ENCODE measurements at places on chromosomes 7 and 10.

GRCh38 chr10:69938541-69938991 is 114.1 kb upstream of the MACROH2A2 start:
- no peak for DNase-seq

DNA sequence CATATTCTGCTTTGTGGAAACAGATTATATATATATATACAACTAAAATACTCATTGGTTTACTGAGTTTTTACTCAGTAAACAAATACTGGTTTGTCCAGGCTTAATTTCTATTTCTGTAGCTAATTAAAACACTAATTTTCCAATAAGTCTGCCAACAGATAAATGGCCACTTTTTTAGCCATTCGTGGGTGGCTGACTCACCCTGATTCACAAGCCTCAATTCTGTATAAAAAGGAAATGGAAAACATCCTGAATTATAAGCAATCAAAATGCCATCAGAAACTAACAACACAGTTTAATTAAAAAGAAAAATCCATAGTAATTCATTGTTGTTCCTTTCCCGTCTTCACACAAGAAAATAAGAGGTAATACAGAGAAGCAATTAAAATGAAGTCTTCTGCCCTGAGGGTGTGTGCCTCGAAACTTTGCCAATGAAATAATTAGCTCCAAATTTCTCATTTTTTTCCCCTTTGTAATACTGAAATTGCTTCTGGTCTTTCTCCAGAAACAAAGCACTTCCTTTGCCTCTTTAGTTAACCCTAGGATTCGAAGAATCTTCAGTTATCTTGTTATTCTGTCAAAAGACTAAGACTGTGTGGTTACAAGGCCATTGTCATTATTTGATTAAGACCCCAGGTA is 118.7 kb upstream of the PTN start:
- DNase-seq = no peak

DNA sequence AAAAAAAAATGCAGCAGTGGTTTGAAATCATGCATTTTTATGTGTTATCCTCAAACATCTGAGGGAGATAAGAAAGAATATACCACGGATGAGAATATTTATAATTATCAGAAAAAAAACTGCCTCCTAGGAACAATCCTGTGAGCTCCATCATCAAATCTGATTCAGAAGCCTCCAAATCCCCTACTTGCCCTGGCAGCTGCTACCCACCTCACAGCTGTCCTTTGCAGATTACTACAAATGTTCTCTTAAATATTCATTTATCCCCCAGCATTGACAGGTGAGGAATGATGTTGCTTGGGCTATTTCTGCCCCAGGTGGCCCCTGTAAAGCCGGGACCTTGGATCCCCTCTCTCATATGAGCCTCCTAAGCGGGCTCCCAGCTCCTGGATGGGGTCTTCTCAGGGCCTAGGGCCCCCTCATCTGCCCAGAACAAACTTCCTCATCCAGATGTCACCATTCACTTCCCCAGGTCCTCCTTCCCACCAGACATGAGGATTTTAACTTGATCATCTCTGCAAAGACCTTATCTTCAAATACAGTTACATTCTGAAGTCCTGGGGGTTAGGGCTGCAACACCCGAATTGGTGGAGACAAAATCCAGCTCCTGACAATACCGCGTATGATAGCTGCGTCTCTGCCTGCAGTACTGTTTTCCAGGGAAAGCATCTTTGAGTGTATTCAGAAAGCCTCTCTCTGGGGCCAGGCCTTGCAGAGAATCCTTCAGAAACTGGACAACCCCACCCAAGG is 81.9 kb upstream of the INSIG1 start:
- DNase-seq = no peak

GRCh38 chr10:43963379-43963778 is 314.7 kb upstream of the ZNF32 start:
- no peak for DNase-seq

GRCh38 chr10:44195112-44196007 is 189.5 kb downstream of the CXCL12 start:
- no peak for DNase-seq

DNA sequence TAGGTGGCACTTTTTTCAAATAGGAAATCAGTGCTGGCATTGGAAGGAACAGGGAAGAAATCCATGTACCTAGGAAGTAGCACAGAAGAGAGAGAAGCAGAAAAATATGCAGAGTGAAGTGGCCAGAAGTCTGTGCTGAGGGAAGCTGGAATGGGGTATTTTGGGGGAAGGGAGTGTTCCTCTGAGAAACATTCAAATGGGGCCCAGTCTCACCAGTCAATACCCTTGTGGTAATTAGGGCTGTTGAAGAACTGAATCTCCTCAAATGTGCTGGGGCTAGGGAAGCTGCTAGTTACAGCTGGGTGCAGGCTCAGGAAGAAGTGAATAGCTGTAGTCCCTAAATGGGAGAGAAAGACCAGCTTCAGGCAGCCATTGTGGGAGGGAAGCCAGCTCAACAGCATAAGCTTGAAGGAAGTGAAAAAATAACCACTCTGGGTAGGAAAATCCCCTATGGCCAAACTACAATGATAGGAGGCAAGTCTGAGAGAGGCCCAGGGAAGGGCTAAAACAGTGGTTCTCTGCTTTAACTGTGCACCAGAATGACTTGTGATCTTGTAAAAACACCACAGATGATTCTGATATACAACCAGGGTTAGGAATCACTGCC is 7.6 kb downstream of the NDST2 start:
- no peak for DNase-seq

DNA sequence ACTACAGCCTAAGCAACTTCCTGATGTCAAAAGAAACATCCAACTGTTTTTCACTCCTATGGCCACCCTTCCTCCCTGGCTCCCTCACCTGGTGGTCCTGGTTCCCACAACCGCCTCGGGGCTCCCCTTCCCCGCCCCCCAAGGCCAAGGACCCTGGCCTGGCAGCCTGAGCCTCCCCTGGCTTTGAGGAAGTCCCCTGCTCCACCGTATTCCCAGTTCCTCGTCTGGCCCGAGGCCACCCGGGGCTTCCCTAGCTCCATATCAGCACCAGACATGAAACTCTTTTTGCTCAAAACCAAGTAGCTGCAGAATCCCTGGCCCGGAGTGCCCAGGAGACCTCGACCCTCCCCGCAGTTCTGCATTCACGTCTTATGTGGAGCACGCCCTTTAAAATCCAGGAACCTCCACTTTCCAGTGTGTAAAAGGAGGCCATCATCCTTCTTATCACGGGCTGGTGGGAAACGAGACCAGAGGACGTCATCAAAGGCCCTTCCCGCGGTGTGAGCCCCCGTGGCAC is 82.9 kb downstream of the PRKAG2 start:
- DNase-seq = no peak

DNA sequence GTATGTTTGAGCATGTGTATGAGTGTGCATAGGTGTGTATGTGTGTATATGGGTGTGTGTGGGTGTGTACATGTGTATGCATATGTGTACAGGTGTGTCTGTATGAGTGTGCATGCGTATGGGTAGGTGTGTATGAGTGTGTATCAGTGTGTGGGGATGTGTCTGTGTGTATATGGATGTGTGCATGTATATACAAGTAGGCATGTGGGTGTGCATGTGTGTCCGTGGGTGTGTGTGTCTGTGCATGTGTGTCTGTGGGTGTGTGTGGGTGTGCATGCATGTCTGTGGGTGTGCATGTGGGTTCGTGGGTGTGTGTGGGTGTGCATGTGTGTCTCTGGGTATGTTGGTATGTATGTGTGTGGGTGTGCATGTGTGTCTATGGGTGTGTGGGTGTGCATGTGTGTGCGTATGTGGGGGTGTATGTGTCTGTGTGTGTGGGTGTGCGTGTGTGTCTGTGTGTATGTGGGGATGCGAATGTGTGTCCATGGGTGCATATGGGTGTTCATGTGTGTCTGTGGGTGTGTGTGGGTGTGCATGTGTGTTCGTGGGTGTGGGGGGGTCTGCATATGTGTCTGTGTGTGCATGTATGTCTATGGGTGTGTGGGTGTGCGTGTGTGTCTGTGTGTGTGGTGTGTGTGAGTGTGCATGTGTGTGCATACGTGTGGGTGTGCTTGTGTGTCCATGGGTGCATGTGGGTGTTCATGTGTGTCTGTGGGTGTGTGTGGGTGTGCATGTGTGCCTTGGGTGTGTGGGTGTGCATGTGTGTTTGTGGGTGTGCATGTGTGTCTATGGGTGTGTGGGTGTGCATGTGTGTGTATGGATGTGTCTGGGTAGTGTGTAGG is 20.6 kb downstream of the EMX2 start:
- DNase-seq = no peak

GRCh38 chr7:133562621-133563020 is 309.7 kb downstream of the EXOC4 start:
- no peak for DNase-seq

DNA sequence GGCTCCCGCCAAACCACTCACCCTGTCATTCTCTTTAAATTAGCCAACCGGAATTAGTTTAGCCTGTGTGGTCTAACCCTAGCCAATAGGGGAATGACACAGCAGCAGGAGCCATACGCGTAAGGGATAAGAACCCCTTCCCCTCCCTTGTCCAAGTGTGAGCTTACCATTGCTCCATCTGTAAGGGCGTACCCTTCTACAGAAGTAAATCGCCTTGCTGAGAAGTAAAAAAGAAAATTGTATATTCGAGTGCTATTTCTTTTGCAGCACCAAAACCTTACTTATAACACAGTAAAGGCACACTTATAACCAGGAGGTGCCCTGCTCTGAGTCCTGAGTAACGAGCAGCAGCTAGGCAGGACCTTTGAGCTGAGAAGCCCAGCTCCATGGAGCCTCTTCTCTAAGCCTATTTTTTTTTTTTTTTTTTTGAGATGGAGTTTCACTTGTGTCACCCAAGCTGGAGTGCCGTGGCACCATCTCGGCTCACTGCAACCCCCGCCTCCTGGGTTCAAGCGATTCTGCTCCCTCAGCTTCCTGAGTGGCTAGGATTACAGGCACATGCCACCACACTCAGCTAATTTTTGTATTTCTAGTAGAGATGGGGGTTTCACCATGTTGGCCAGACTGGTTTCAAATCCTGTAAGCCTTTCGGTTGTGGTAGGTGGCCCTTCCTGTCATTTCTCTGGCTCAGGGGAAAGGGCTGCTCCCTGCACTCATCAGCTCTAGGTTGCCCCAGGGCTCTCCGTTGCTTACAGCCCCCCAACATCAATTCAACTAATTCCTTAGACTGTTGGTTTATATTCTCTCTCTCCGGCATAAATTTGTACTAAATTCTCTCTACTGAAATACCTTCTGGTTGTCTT is 73.3 kb downstream of the NSUN6 start:
- no peak for DNase-seq

DNA sequence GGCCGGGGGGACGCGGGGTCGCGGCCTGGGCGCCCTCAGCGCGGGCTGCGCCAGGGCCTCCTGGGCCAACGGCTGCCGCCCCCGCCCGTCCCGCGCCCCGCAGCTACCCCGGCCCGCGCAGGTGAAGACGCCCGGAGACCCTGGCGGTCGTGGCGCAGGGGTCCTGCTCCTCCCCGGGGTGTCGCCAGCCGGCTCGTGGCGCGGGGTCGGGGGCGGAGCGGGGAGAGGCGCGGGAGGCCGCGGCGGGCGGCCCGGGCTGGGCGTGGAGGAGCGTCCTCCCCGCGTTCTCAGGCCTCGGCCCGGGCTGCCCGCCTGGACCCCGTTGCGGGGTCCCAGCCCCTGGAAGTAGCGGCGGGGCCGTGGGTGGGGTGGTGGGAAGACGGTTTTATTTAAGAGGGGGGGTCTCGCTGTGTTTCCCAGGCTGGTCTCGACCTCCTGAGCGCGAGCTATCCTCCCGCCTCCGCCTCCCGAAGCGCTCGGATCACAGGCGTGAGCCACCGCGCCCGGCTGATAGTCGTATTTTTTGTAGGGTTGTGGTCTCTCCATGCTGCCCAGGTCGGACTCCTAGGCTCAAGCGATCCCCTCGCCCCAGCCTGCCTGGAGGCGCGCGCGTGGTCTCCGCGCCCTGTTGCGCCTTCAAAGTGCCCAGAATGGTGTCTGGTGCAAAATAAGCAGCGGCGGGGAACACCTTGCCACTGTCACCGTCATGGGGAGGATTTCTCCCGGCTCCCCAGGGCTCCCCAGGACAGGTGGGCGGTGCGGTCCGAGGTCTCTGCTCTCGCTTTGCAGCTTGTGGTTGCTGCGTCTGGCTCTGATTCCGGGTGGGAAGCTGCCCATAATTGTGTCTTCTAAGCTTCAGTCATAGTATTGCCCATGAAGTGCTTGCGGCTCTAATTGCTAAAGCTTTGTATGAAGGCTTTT is 15.3 kb upstream of the SUN1 start:
- DNase-seq = peak; percentile 53

DNA sequence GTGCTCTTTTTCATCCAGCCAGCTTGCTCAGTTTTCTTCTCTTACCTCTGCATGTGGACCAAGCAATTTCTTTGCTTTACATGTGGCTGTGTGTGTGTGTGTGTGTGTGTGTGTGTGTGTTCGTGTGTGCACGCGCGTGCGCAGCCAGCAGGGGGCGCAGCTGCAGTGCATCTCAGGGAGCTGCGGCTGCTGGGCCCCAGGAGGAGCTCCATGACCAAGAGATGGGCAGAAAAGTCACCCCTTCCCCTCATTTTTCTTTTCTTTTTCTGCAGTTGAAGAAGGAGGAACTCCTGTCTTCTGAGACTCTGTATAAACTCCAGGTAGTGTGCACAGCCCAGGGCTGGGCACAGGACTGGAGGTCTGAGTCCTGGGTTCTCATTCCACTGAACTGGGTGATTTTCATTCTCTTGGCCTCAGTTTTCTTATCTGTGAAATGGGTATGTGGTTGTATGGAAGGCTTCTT is 41.8 kb downstream of the BLNK start:
- peak; percentile 66 for DNase-seq

DNA sequence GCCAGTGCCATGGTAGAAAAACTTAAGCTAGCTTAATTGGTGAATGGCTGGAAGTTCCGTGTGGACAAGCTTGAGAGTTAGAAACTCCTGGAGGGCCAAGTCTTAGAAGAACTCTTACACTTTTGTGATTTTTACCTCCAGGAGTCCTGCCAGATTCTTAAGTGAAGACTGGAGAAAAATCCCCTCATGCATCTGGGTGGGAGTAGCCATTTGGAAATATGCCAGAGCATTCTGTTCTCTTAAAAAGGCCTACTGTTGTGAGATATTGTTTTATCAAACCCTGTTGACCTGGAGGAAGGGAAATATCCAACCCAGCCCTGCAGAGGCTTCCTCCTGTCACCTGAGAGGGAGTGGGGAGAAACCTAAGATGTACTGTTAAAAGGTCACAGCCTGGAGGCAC is 17.6 kb upstream of the MCM10 start:
- no peak for DNase-seq

DNA sequence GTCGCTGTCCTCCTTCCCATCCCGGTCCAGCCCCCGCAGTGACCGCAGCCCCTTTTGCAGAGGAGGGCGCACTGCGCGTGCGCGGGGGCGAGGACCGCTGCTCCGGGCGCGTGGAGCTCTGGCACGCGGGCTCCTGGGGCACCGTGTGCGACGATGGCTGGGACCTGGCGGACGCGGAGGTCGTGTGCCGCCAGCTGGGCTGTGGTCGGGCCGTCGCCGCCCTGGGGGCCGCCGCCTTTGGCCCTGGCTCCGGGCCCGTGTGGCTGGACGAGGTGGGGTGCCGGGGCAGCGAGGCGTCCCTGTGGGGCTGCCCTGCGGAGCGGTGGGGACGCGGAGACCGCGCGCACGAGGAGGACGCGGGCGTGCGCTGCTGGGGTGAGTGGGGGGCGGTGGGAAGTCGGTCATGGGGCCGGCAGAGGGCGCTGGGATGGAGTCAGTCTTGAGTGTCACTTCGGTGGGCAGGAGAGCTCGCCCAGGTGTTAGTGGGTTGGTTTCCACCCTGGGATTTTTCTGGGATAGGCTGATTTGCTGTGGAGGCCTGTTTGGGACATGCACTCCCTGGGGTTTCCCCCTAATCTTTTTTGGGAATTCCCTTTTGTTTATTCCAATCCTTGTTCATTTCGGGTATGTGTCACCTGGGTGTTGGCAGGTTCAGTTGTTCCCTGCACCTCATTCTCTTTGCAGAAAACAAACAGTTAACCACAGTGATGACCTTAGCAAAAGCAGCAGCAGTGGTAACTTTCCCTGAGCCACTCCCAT is 11.6 kb downstream of the SCART1 start:
- DNase-seq = no peak
